ENCODE measurements at places on chromosomes 7 and 10.

- no peak for DNase-seq
Measured at GRCh38 chr10:48834189-48834965, 105.3 kb downstream of the LRRC18 start.

DNA sequence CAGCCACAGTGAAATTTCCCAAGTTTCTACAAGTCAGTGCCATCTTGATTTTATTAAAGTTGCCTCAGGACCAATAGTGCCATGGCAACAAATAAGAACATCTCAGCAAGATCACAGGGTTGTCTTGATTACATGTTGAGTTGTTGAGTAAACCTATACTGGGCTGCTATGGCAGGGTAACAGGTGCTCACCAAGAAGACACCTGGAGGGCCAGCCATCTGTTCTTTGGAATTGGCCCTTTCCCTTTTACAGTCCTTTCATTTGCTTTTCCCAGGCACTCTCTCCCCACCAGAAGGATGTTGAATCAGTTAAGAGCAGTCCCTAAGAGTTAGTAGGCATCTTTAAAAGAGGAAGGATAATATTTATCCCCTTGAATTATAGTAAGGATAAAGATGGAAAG lies 582.0 kb downstream of the TNS3 start:
- DNase-seq: no peak

- DNase-seq: no peak
Measured at GRCh38 chr7:46819819-46820218, 762.1 kb downstream of the TNS3 start.

- no peak for DNase-seq
Measured at GRCh38 chr7:76247938-76248337, 46.2 kb downstream of the SRRM3 start.

- no peak for DNase-seq
Measured at GRCh38 chr10:131113709-131114291, 197.7 kb downstream of the TCERG1L start.

- DNase-seq: no peak
Measured at GRCh38 chr10:72567421-72567820, 58.5 kb downstream of the MICU1 start.

DNA sequence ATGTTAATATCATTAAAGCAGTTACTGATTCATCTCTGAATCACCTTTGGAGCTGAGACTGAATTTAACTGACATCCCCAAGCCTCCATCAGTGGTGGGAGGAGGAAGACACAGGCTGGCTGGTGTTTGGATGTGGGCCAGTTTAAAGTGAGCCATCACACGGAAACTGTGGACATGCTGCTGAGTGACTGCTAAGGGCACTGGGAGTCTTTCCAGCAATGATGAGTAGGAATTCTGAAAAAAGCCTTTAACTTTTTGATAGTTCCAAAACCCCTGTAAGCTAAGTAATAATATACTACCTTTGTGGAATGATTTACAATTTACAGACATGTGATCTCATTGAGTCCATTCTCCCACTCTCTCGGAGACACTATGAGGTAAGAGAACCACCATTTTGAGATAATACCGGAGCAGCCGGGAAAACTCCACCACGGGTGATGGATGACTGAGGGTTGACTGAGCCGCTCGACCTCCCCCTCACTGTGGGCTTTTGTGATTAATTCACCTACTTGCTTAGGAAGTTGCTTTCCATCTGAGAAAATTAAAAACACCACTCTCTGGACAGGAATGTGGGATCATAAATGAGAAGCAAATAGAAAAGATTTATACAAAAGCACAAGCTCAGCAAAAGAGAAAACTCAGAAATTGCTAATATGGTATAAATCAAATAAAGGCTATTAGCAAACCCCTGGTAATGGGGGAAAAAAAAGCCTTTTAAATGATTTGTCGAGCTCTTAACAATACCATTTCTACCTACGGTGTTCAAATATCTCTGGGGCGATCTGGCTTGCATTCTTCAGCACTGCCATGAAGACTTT lies 194.8 kb downstream of the FANK1 start:
- DNase-seq: no peak

DNA sequence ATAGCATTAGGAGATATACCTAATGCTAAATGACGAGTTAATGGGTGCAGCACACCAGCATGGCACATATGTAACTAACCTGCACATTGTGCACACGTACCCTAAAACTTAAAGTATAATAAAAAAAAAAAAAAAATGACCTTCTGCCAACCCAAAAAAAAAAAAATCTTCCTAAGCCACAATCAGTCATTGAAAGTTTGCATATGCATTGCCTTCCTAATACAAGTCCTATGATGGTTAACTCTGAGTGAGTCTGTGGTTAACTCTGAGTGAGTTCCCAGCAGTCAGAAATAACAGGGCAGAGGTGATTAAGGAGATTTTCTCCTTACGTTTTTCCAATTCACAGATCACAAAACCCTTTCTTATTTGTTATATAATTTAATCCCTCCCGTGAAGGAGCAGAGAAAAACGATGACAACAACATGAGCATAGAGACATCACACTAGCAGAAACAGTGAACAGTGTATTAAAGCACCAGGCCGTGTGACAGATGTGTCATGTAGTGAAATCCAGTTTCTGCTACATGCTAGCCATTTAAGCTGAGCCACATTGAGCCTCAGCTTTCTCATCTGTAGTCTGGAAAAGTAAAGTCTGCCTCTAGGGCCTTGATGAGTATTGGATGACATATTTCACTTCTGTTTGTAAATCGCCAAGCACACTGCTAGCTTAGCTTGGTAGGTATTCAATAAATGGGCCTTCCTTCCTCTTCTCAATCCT lies 7.4 kb upstream of the RNF148 start:
- no peak for DNase-seq

GRCh38 chr7:50857804-50858489 lies 75.3 kb upstream of the GRB10 start:
- DNase-seq: no peak

- no peak for DNase-seq
Measured at GRCh38 chr10:117499248-117500105, 43.1 kb upstream of the EMX2 start.

- no peak for DNase-seq
Measured at GRCh38 chr10:97319671-97320479, 804 bp downstream of the FRAT1 start.

DNA sequence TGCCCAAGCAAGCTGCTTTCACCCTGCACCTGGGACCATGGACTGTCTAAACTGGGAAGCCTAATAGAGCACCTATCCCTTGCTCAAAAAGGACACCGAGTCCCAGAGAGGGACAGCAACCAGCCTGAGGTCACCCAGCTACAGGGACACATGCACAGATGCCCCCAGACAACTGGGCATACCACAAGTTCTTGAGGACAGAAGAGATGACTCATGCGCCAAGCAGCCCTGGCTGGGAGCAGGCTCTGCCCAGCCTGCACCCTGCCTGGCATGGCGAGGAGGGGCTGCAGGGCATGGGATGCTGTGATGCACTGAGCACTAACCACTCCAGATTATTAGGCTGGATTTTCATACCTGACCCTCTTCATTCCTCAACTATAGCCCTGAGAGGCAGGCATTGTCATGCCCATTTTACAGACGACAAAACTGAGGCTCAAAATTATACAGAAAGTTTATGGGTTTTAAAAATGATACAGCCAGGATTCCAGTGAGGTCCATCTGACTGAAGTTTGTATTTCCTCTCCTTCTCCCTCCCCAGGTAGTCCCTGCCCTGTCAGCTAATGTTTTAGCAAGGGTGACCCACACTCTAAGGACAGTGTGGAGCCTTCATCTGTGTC lies 289.3 kb upstream of the ZMIZ1 start:
- DNase-seq: no peak

DNA sequence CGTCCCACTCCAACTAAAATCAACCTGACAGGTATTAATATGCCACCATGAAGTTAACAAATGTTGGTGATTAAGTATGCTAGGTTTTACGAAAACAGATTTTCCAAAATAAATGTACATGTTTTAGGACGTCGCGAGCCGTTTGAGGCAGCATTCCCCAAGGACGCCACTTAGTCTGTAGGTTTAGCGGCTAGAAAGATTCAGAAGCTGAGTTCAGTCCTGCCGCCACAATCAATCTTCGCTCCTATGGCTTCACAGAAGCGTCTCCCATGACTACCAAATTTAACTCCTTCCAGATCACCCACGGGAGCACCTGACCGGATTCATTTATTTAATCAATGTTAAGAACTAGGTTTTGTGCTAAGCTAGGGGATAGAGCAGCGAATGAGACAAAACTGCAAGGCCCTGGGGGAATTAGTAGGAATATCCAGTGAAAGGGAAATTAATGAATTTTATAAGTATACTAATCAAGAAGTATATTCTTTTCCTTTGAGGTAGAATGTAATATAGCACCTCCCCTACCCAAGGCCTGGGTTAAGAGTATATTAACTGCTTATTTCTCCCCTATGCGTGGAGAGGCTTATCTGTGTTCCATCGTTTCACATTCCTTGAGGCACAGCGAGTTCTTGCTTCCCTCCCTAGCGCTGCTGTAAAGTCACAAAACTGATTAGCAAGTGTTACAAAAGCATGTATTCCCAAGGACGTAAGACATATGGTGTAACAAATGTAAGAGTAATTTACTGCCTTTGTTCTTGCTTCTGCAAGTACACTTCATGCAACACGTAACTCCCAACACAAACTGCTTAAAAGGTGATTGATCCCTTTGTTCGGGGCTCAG lies 994 bp upstream of the CYP51A1 start:
- DNase-seq: no peak

- no peak for DNase-seq
Measured at GRCh38 chr7:33276325-33276724, 147.0 kb downstream of the BBS9 start.

DNA sequence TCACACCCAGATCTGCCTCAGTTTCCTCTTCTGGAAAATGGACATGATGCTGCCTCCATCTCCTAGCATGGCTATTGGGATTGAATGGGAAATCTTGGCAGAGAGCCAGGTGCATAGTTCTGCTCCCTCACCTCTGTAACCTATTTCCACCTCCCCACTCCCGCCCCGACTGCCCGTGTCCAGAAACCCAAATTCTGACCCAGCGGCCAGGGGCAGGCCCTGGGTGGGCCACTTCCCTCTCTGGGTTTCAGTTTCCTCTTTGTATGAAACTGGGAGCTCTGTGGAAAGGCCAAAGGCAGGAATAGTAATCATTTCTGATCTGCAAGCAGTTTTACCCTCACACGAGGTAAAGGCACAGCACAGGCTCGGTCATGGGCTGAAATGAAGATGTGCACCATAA lies 74.1 kb upstream of the DUSP5 start:
- no peak for DNase-seq

DNA sequence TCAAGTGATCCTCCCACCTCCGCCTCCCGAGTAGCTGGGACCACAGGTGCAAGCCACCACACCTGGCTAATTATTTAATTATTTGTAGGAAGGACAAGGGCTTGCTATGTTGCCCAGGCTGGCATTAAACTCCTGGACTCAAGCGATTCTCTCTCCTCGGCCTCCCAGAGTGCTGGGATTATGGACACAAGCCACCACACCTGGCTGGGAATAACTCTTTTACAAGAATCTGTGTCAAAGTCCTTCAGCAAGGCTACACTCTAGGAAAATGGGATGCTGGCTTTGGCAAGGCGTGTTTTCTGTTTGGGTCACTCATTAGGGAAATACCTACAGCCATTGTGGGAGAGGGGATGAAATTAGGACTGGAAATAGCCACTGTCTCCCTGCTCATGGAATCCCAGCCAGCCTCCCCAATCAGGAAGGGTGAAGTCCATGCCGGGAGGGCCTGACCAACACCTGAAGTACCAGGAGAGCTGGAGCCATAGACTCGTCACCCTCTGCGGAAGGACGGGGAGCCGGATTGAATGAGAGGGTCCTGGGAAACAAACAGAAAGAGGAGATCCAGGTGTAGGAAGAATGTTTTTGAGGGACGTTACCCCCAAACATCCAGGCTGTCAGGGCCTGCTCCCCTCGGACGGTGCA lies 72.2 kb upstream of the MYL10 start:
- no peak for DNase-seq

DNA sequence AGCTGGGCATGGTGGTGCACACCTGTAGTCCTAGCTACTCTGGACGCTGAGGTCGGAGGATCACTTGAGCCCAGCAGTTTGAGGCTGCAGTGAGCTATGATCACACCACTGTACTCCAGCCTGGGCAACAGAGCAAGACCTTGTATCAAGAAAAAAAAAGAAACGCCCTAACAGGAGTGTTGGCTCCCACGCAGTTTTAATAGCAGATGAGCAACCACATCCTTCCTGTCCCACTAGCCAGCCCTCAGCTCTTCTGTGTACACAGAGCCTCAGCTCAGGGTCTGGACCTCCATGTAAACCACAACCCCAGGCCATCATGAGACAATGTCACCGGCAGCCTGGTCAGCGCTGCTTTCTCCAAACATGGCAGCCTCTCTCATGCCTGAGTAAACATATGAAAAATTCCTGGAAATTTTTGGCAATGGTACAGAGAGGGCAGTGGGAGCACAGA lies 108.2 kb downstream of the PIP4K2A start:
- DNase-seq: no peak

GRCh38 chr10:79378383-79378646 lies 31.0 kb downstream of the PPIF start:
- DNase-seq: no peak

Data from stimulated activated CD4-positive, alpha-beta T cell treated with anti-CD3 and anti-CD28 coated beads, Interleukin-1b, Interleukin-23, amount 100 ng/mL, for 1 hour (primary cell).